ENCODE measurements at places on chromosomes 7 and 10.

GRCh38 chr7:1536743-1537534, 6.4 kb downstream of the MAFK start:
- DNase-seq: no peak

DNA sequence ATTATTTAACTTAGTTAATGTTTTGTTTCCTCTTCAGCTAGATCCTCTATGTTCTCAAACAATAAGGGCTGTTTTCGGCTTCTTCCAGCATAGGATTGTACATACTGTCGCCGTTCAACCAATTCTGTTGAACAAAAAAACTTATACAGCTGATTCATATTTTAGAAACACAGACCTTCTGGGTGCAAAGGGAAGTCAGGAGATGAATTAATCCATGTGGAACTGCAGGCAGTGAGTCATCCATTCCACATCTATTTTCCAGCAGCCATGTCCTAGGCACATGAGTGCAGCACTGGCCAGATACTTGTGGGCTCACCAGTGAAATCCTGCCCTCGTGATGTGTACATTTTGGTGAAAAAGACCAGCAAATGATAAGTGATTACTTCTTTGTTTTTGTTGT, 163.2 kb downstream of the JAZF1 start:
- DNase-seq: no peak

DNA sequence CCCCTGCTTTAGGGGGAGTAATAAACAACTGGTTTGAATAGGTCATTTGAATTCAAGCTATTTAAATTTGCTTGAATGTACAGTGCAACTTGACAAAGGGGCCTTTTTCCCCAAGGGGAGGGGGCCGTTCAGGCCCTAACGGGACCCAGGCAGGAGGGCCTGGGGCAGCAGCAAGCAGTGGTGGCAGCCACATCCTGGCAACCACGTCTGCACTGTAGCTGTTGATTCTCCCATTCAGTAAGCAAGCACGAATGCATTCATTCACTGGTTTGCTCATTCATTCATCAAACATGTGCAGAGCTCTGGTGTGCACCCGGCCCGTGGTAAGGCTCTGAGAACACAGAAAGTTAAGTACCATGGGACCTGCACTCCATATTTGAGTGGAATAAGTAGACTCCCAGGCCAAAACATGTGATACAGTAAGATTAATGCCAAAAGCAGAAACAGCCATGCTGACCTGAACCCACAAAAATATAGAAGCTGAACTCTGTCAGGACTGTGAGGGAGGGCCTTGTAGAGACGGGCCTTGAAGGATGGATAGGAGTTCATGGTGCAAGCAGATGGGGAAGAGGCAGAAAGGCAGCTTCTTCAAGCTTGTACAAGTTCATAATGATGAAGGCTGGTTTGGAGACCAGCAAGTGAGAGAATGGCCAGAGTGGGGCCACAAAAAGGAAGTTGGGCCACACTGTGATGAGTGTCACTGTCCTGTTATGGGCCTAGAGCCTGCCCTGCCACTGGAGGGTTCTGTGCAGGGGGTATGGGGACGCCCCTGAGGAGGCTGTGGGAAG, 29.3 kb upstream of the C10orf53 start:
- DNase-seq: no peak

GRCh38 chr10:73095481-73096021, 1.1 kb downstream of the P4HA1 start:
- no peak for DNase-seq

DNA sequence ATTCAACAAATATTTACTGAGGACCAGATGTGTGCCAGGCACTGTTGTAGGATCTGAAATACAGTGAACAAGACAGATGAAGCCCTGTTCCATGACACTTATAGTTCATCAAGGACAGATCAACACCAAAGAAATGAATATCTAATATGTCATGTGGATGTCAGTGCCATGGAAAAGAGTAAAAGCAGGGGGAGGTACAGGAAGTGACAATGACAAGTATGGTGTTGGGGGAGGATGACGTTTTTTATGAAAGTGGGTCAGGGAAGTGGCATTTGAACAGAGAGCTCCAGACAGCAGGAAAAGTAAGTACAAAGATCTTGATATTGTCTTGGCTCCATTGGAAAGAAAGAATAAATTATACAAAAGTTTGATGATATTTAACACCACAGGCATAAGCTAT, 7.0 kb upstream of the SFMBT2 start:
- DNase-seq: no peak

DNA sequence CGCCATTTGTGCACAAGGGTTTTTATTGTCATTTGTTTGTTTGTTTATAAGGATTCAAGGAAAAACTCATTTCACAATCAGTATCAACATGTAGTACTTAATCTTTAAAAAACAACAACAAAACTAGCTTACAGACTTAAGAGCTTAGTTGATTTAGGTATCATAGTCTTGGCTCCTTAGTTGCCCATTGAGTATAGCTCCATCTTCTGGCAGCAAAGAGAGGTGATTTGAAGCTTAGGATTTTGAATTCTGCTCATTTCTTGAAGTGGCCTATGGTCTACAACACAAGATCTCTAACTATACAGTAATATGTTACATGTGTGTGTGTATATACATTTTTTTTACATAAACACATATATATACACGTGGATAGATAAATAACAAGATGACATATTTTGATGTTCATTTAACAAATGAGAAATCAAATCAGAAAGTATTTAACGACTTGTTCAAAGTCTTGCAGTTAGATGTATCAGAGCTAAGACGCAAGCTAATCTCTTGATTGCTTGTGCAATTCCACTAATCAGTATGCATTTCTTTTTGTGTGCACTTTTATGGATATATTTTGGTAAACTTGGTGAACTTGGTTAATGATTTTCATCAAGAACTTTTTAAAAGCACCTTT, 307.3 kb downstream of the CAMK1D start:
- DNase-seq: peak; percentile 26

DNA sequence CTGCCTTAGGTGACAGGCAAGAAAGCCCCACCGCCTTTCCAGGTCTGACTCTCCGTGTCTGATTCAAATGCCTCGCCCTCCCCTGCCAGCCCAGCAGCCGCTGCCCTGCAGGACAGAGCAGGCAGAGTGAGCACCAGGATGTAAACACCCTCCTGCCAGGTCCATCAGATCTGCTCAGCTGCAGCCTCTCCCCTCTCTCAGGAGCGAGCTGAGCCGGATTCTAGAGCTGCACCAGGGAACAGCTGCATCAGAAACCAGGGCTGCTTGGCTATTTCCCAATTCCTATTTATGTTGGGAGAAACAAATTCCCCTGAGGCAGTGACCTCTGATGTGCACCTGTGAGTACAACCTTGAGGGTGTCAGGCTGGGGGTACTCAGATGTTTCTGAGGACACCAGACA, 121.5 kb upstream of the ZMIZ1 start:
- no peak for DNase-seq

DNA sequence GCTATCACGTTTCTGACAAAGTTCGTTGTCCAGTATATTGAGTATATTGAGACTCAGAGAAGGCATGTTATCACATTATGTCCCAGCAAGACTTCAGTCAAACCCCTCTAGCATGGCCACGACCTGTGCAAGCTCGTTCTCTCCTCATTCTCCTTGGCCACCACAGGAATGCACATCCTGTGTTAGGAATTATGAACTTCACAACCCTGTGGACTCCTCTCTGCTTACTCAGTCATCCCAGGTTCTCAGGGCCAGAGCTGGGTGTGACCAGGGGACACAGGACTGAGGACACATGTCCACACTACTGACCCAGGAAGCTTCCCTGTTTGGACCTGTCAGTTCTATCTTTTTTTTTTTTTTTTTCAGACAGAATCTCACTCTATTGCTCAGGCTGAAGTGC, 4.4 kb downstream of the SH2D4B start:
- DNase-seq: peak; percentile 70

GRCh38 chr7:7582596-7582995, 15.9 kb downstream of the MIOS start:
- DNase-seq: no peak

GRCh38 chr7:155861480-155861868, 49.2 kb upstream of the SHH start:
- DNase-seq: no peak

DNA sequence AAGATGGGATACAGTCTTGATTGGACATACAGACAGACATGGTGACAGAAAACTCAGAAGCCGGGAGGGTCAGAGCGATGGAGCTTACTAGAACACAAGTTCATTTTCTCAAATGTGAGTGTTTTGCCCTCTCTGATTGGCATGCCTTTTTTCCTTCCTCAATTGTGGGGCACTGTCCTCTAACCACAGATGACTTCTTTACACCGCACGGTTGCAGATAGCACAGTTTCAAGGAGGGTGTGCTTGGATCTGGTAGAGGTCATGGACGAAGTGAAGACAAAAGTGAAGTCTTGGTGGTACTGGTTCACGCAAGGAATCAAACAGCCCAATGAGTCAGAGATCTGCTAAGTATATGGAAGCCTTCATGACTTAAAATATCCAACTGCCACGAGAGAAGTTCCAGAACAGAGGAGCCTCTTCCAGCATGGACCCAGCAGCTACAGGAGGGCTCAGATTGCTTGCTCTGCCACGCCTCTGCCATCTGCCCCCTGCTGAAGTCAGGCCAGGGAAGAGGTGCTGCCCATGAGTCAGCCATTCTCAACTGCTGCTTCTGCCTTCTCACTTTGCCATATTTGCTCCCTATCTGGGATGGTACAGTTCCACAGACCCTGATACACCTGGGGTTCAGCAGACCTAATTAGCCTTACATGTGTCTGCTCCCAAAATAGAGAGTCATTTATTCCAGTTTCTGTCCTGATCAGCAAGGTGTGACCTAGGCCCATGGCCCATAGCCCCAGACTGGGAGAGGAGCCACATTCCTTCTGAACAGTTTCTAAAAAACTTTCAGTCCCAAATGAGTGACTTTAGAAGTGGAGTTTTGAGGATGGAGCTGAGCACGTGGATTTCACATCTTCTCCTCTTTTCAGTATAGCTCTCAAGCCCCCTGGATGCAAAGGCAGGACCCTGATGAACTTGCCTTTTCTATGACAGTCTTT, 413.8 kb downstream of the KCNMA1 start:
- no peak for DNase-seq

DNA sequence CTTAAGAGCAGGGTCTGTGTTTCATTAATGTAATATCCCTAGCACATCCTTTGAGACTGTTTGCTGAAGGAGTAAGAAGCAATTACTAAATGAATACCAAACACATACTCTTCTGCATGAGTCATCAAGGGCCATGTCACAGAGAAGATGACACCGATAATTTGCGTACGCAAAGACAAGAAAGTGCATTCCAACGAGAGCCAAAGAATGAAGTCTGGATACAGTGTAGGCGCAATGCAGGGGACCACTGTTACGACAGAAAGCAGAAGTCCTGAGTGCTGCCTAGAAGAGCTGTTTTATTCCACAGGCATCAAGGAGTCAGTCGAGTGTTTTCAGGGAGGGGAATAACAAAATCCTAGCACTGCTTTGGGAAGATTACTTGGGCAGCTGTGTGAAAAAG, 62.7 kb downstream of the VPS41 start:
- DNase-seq: no peak

GRCh38 chr7:23472956-23473843, 2.9 kb upstream of the IGF2BP3 start:
- DNase-seq: no peak

DNA sequence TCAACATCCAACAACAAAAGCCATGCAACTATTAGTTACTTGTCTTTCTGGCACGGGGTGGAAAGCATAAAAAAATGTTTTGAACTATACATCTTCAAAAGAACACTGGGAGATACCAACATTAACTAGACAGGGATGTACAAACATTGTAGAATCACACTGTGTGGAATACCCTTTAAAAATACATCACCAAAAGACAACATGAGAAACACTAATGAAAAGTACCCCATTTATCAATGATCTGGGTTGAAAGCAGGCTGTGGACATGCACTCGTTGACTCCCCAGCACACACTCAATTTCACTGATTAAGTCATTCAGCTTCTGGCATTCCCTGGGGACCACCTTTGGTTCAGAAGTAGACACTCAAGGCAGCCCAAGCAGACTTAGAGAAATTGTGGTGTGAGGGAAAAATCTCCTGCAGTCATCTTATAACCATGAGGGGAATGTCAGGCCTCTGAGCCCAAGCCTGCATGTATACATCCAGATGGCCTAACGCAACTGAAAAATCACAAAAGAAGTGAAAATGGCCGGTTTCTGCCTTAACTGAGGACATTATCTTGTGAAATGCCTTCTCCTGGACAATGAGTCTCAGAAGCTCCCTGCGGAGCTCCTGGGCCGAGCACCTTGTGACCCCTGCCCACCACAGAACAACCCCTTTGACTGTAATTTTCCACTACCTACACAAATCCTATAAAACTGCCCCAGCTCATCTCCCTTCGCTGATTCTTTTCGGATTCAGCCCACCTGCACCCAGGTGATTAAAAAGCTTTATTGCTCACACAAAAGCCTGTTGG, 53.0 kb downstream of the CACUL1 start:
- no peak for DNase-seq

GRCh38 chr7:36600314-36600682, 124.0 kb downstream of the AOAH start:
- no peak for DNase-seq

- DNase-seq: no peak
These were observed 93.5 kb downstream of the DYNC1I1 start for GRCh38 chr7:95865716-95866371.

Data from keratinocyte (primary cell).